ENCODE measurements at places on chromosomes 7 and 10.

- no peak for DNase-seq
Observed at GRCh38 chr7:4700577-4701235, 18.6 kb downstream of the FOXK1 start.

DNA sequence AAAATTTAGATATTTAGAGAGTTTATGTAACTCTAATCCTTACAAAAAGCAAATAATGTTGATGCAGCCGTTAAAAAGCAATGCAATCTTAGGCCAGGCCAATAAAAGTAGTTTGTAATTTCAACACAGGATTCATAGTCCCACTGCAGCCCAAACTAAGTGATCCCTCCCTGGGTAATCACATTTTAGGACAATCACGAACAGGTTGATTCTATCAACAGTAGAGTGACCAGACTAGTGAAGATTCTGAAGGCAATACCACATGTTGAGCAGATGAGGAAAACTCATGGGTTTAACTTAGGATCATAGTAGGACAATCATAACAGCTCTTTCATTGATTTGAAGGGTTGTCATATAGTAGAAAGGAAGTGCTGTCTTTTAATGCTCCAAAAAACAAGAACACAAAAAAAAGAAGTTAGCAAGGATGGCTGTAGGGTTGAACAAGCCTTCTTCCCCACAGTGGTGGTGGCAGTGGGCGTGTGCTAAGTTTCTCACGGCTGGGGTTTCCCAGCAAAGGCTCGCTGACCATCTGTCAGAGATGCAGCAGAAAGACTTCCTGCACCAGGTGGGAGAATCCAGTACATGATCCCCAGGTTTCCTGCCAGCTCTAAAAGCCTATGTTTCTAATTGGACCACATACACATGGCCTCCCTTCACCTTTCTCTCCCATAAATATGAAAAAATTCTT, 212.2 kb downstream of the CHRM2 start:
- no peak for DNase-seq

DNA sequence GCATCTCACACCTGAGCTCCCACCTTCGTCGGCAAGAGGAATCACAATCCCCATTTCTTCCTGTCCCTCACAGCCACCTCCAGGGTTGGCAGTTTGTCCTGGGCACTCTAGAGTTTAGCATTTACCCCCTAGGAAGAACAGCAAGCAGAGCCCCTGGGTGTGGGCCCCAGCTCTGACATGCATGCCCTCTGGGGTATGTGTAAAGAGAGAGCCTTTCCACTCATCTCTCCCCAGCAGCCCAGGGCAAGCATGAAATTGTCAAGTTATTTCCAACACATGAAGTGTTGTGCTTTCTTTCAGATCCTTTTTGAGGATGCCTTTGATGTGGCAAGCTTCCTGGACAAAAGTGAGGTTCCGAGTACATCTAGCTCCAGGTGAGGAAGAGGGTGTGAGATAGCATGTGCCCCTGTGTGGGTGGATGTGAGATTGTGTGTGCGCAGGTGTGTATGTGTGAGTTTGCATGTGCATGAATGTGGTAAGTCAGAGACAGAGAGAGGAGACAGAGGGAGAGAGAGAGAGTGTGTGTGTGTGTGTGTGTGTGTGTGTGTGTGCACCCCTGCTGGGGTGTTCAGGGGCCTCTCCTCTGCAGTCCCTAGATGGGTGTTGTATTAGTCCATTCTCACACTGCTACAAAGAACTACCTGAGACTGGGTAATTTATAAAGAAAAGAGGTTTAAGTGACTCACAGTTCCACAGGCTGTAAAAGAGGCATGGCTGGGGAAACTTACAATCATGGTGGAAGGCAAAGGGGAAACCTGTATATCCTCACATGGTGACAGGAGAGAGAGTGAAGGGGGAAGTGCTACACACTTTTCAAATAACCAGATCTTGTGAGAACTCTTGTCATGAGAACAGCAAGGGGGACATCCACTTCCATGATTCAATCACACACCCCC, 18.1 kb downstream of the STRA8 start:
- peak; percentile 22 for DNase-seq

DNA sequence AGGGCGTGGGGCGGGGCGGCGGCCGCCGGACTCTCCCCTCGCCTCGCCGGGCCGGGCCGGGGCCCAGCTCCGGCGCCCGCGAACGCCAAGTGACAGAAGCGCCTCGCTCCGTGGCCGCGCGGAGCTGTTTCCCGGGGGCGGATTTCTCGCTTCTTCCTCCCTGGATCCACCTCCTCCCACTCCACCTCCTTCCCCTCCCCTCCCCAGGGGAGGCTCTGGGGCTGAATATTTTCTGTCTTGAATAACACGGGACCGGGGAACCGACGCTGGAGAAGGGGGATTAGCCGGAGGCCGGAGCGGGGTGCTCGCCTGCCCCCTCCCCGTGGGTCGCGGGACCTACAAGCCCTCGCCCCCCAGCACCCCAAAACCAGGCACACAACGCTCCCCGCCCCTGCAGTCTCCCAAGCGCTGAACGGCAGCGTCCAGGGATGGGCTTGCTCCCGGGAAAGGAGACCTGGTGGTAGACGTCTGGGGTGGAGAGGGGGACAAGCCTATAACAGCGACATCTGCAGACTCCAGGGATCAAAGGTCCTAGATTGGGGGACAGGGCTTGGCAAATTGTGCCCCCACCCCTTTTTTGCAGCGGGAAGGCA, at the start of gene ARHGAP21:
Gene ARHGAP21, minus strand, starts transcription at position 100 of the 593 bp plus-strand sequence. CDS start 1,988 bp downstream, outside the sequence.
- peak; percentile 60 for DNase-seq

- no peak for DNase-seq
Observed at GRCh38 chr7:36607721-36608095, 116.6 kb downstream of the AOAH start.

- DNase-seq = no peak
Observed at GRCh38 chr7:70527520-70528115, 604.3 kb upstream of the GALNT17 start.

DNA sequence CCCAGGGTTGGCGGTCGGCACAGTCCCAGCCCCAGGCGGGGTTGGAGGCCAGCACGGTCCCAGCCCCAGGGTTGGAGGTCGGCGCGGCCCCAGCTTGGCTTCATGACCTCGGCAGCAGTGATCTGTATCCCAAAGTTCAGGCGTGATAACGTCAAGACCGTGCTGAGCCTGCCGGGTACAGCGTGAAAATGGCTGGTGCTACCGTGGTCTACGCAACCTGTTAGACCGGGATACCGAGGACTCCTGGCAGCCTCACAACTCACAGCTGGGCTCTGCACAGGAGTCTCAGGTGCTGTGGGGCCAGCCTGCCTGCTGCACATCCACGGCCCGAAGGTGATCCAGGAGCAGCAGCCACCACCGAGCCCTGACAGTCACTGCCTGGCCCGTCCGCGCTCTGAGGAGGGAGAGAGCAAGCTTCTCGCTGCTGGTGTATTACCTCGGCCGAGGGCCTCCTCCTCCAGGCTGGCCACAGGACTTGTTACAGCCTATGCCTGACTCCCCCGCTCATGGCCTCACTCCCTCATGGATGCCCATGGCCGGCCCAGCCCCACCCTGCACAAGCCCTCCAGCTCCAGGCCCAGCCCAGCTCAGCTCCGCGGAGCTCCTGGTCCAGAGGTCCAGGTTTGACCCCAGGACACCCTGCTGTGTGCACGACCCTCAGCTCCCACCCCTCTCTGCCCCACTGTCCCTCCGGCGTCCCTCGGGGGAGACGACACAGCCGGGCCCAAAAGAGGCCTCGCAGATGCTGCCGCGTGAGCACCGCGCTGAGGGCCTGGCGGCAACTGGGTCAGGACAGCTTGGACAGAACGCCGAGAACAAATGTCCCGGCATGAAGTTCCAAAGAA, 156.0 kb downstream of the ELFN1 start:
- DNase-seq = no peak

DNA sequence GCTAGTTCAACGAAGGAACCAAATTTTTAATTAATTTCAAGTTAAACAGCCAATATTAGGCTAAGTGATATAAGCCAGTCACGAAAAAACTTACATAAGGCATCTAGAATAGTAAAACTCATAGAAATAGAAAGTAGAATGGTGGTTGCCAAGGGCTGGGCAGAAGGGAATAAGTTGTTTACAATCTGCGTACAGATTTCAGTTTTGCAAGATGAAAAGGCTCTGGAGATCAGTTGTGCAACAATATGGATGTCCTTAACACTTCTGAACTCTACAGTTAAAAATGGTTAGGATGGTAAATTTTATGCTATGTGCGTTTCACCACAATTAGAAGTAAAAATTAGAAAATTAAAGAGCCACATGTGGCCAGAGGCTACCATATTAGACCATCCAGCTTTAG, 13.3 kb downstream of the SCRN1 start:
- no peak for DNase-seq

- no peak for DNase-seq
Observed at GRCh38 chr10:7625836-7626235, 40.9 kb downstream of the ITIH5 start.

GRCh38 chr7:17105701-17106100, 192.8 kb upstream of the AHR start:
- DNase-seq = no peak

DNA sequence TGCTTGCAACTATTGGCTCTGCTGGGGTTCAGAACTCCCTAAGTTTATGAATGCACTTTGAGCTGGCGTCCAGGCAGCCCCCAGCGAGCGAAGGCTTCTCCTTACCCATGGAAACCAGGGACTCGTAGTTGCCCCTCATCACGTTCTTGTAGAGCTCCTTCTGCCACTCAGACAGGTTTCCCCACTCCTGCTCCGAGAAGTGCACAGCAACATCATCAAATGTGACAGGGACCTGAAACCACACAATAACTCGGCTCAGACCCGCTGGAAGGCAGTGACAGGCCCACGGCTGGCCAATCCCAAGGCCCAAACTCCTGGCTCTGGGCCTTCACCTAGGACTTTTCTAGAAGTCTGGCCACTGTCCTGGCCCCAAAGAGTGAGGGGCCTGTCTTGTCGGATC, 6.9 kb downstream of the ZNF777 start:
- no peak for DNase-seq

DNA sequence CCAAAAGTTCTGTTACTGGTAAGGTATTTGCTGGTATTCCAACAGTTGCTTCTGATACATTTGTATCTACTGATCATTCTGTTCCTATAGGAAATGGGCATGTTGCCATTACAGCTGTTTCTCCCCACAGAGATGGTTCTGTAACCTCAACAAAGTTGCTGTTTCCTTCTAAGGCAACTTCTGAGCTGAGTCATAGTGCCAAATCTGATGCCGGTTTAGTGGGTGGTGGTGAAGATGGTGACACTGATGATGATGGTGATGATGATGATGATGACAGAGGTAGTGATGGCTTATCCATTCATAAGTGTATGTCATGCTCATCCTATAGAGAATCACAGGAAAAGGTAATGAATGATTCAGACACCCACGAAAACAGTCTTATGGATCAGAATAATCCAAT, 131.0 kb downstream of the AASS start:
- DNase-seq = no peak

GRCh38 chr7:50205011-50205410, 99.5 kb upstream of the IKZF1 start:
- no peak for DNase-seq

GRCh38 chr10:110260746-110261477, 43.8 kb downstream of the SMNDC1 start:
- DNase-seq = no peak

GRCh38 chr10:28925121-28925663, 247.9 kb downstream of the BAMBI start:
- no peak for DNase-seq

- DNase-seq = no peak
Observed at GRCh38 chr7:102456327-102456726, 8.3 kb downstream of the ALKBH4 start.

DNA sequence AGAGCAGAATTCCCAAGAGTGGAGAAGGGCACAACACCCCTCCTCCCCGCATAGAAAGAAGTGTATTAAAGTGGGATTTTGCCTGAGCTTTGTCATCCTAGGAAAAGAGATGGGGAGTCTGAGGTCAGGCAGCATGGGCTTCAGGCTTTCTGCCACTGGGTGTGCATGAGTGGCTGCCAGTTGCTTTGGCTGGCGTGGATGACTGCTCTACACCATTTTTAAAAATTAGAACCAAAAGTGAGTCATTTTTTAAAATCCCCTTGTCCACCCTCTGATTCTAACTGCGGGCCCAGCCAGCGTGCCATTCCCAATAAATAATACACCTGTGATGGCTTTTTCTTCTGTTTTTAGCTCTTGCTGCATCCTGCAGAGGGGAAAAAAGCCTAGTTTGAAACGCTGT, 13.4 kb downstream of the SLC29A3 start:
- DNase-seq = no peak

- DNase-seq = no peak
Observed at GRCh38 chr10:7301006-7301778, 109.6 kb downstream of the SFMBT2 start.

DNA sequence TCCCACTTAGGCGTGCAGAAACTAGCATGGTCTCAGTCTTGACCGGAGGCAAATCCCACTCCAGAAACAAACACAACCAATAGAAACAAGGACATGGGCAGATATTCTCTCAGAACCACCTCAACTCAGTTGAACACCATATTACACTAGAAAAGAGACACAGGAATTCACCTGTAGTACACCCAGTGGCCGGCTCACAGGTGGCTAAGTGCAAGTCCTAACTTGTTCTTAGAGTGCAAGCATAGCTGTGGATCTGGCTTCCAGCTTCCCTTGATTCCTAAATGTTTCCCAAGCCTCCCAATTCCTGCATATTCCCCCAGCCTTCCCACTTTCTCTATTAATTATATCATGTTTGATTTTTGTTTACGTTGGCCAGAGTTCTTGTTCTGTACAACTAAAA, 164.4 kb downstream of the TPK1 start:
- no peak for DNase-seq

GRCh38 chr10:124041675-124042445, 51.5 kb downstream of the CHST15 start:
- DNase-seq = no peak

- no peak for DNase-seq
Observed at GRCh38 chr10:61021926-61022325, 77.9 kb upstream of the RHOBTB1 start.

- DNase-seq = no peak
Observed at GRCh38 chr10:103574097-103575061, 80.9 kb downstream of the NEURL1 start.

- no peak for DNase-seq
Observed at GRCh38 chr10:31607481-31607880, 288.5 kb downstream of the ZEB1 start.

DNA sequence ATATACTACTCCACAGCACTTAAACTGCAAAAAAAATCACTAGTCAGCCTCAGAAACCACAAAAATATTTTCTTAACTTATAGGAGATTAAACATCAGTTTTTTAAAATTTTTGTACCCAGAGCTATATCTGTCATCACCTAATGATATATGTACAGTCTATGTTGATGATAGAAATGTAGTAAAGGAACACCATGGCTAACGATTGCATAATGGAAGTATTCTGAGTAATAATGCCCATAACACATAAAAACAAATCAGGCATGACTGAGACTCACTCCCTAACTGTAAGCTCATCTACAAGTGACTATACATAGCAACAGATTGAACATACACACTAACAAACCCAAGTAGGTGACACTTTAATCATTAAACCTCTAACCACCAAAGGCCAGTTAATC, 51.3 kb downstream of the TSPAN12 start:
- DNase-seq = no peak

DNA sequence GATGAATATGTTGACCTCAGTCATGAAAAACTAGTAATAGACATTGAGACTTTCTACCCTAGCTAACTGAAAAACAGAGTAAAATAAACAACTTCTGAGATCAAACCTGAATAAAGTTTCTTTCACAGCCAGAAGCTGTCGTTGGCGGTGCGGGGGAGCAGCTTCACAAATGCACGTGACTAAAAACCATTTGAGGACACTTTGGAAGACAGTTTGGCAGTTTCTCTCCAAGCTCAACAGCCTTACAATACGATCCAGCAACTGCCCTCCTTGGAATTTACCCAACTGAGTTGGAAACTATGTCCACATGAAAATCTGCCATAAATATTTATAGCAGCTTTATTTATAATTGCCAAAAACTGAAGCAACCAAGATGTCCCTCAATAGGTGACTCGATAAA, 63.1 kb downstream of the CYTH3 start:
- no peak for DNase-seq
